ENCODE measurements at places on chromosomes 1 and 21.

- no peak for DNase-seq
Observed at GRCh38 chr1:12085643-12086260, 22.6 kb downstream of the TNFRSF8 start.

DNA sequence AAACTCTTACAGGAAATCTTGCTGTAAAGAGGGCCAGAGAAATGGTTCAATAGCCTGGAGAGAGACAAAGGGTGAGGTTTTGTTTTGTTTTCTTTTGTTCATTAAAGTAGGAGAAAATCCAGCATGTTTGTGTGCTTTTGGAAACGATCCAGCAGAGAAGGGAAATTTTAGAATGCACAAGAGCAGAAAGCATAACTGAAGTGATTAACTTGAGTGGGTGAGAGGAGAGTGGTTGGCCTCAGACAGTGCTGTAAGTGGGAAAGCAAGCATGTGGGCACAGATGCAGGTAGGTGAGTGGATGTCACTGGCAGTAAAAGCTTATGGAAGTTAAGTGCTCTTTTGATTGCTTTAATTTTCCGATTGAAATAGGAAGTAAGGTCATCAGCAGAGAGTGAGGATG, 50.2 kb downstream of the EEIG2 start:
- no peak for DNase-seq

- DNase-seq, result no peak
Observed at GRCh38 chr1:18949686-18950400, 6.6 kb downstream of the IFFO2 start.

GRCh38 chr1:5887349-5887970, 104.8 kb downstream of the NPHP4 start:
- no peak for DNase-seq

DNA sequence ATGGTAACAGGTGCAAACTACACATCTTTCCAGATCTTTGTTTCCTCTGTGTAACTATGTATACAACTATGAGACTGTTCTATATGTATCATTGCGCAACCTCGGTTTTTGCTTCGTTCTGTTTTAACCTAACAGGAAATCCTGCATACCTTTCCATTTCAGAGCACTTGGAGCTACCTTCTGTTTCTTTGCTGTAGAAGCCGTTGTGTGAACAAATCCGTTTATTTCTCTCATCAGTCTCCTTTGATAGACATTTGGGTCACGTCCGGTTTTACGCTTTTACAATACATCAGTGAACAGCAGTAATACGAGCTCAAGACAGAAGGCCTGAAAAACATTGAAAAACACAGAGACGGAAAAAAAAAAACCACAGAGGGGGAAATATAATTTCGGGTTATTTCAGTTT, 10.5 kb downstream of the ATP5IF1 start:
- DNase-seq, result no peak

GRCh38 chr1:17400725-17401341, 28.8 kb downstream of the PADI6 start:
- DNase-seq, result no peak

- no peak for DNase-seq
Observed at GRCh38 chr1:38009088-38009840, 3.3 kb upstream of the UTP11 start.

All from HS-27A (cell line).